ENCODE measurements at places on chromosomes 5 and 9. TPM values are rescaled to one million over a fixed set of nuclear protein-coding genes. Genes with fewer than 3 reads are reported as not detected.

DNA sequence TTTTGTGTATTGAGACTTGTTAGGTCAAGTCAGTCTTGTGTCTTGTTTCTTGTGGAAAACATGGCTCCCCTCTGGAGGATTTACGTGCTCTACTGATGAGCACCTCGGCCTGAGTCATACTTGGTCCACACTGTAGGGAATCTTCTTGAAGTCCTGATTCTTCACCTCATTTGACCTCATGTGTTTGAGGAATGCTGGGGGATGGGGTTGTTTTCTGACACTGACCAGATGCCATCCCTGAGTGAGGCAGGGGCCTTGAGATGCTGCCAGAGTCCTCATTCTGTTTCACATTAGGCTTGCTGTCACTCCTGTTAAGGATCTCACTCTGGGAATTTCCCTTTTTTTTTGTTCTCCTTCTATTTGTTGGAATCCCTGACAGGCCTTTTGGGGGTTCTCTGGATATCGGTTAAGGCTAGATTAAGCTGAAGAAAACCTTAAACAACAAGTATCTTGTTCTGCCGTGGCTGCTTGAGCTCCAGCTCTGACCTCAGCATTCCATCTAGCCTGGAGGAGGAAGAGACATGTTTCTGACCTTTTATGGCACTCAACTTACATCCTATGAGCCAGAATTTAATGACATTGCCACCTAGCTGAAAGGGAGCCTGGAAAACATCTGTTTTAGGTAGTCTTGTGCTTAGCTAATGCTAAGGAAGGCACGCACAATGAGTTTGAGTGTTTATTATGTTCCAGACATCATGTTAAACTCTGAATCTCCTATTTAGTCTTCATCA is 20.6 kb downstream of the TCOF1 start:
- DNase-seq = no peak
- H3K4me1 ChIP-seq = no peaks in the 10 kb centered on the region
- H3K4me3 ChIP-seq = no peak overlapping the region
- no peaks in the 10 kb centered on the region for H3K27me3 ChIP-seq

DNA sequence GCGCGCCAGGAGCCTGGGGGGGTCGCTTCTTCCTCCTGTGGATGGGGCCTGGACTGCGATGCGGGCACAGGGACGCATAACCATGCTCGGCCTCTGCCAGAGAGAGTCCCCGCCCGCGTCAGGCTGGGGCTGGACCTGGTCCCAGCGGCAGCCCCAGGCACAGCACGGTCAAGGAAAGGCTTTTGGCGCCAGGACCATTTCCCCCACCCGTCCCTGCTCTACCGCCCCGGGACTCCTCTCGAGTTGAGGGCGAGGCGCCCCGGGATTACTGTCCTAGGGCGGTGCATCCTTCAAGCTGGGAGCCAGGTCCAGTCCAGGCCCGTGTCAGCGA is 341 bp downstream of the MXD3 start:
- peaks cover 36% of the 10 kb centered on the region for H3K4me1 ChIP-seq
- H3K27ac ChIP-seq = peak overlapping the region; percentile 67
- no peaks in the 10 kb centered on the region for H3K27me3 ChIP-seq
- no peak for DNase-seq
- H3K4me3 ChIP-seq = no peak overlapping the region
- peaks cover 6% of the 10 kb centered on the region for H3K36me3 ChIP-seq

DNA sequence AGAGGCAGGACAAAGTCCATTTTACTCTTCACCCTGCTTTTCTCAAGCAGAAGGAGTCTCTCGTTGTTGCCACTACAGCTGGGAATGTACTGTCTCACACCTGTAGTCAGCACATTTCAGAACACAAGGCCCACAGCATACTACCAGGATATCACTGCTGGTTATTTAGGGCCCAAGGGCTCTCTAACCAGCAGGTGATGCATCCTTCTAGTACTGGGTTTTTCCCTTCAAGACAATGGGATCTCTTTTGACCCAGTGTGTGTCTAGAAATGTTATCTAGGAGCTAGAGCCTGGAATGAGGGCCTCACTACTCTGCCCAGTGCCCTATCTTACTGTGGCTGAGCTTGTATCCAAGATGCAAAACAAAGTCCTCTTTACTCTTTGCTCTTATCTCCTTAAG is 235.1 kb upstream of the PRR16 start:
- H3K27me3 ChIP-seq = no peaks in the 10 kb centered on the region
- no peak overlapping the region for H3K27ac ChIP-seq
- no peaks in the 10 kb centered on the region for H3K36me3 ChIP-seq
- no peak overlapping the region for H3K4me3 ChIP-seq
- no peaks in the 10 kb centered on the region for H3K4me1 ChIP-seq

DNA sequence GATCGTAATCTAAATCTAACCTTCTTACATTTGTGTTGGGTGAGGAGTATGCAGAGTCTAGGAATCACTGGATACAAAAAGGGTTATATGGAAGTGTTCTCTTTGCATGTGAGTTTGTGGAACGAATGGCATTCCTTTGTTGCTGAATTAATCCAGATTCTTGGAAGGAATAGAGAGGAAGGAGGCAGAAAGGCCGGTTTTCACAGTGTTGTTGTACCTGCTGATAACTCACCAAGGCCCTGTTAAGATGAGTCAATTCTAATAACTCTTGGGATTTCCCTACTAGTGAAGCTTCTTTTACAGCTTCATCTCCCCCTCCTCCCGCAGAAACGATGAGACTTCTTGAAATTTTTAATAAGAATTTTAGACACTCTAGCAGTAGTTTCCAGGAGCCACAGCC is 84.0 kb downstream of the ZSWIM6 start:
- no peak overlapping the region for H3K27ac ChIP-seq
- no peak overlapping the region for H3K4me3 ChIP-seq
- no peaks in the 10 kb centered on the region for H3K4me1 ChIP-seq
- no peak for DNase-seq

- no peaks in the 10 kb centered on the region for H3K4me1 ChIP-seq
- H3K27ac ChIP-seq = no peak overlapping the region
- no peaks in the 10 kb centered on the region for H3K36me3 ChIP-seq
- no peak for DNase-seq
Observed at GRCh38 chr5:57777174-57777581, 294.6 kb upstream of the ACTBL2 start.

DNA sequence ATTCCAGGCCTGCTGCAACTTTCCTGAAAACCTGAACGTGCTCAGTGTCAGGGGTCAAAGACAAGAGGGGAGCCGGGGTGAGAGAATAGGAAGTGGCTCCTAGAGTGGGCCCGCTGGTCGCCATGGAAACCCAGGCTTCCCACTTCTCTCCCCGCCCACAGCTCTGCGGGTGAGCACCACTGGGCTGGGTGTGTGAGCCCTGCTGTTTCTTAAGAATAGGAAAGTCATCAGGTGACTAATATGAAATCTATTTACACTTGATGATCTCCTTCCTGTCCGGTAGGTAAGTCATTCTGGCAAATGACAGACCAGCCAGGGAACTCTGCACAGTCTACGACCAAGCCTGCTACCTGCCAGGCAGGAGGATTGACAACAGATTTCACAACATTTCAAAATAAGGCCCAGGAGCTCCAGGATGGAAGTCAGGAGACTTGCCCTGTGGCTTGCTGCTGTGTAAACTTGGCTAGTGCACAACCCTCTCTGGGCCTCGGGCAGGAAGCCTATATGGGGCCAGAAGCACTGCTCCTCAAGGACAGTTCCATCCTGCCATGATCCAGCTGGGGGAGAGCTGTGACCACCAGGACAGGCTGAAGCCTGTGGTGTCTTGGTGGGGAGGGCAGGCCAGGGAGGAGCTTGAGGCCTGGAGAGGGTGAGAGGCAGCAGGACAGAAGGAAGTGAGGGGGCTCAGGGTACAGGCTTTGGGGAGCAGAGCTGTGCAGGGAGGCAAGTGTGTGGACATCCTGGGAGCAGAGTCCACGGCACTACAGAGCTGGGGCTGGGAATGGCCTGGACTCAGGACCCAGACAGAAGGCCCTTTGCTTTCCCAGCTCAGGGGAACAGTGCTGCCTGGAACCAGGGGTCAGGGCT is 60.6 kb downstream of the SHB start:
- no peak overlapping the region for H3K4me3 ChIP-seq
- no peak overlapping the region for H3K27ac ChIP-seq
- peak; percentile 29 for DNase-seq
- no peaks in the 10 kb centered on the region for H3K4me1 ChIP-seq
- no peaks in the 10 kb centered on the region for H3K27me3 ChIP-seq

The TMC1 gene
- polyA plus RNA-seq = not detected

GRCh38 chr9:121252104-121252851 is 15.7 kb upstream of the GSN start:
- H3K4me3 ChIP-seq = no peak overlapping the region
- no peaks in the 10 kb centered on the region for H3K4me1 ChIP-seq
- H3K27ac ChIP-seq = no peak overlapping the region
- no peaks in the 10 kb centered on the region for H3K36me3 ChIP-seq

DNA sequence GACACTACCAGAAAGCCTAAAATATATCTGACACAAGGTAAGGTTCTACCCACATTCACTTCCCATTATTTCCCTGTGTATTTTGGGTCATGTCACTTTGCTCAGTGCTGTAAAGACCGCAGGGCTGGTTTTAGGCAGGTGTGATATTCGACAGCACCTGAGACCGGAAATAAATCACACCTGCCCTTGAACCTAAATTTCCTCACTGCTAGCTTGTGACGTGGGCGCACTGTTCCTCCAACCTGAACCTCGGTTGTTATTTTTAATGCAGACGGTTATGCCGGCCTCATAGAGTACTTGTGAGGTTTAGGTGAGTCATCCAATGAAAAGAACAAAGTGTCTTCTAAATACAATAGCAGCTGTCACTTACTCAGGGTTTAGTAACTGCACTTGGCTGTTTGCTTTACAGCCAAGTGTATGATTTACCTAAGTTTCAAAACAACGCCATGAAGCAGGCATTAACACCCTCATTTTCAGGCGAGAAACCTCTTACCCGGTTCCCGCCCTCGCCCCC is 20.7 kb upstream of the ZNF782 start:
- peak; percentile 61 for DNase-seq
- peaks cover 22% of the 10 kb centered on the region for H3K27me3 ChIP-seq
- no peaks in the 10 kb centered on the region for H3K36me3 ChIP-seq
- peaks cover 22% of the 10 kb centered on the region for H3K4me1 ChIP-seq
- peak overlapping the region; percentile 73 for H3K4me3 ChIP-seq

DNA sequence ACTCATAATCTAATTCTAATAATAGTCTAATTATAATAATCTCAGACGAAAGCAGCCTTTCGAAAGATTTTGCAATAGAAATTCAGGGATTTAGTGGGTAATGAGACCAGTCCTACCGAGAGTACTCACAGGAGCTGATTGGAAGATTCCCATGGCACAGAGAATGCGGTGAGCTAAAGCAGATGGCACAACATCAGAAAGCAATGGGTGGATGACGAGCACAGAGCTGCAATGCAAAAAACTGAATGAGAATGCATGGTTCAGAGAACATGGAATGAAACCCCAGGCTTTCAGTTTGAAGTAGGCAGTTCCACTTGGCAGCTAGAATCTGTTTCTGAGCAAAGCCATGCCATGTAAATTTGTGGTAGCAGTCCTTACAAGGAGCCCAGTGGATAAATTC is 78.2 kb upstream of the SPINK5 start:
- no peaks in the 10 kb centered on the region for H3K27me3 ChIP-seq
- no peaks in the 10 kb centered on the region for H3K36me3 ChIP-seq
- no peak overlapping the region for H3K27ac ChIP-seq
- no peaks in the 10 kb centered on the region for H3K4me1 ChIP-seq
- no peak overlapping the region for H3K4me3 ChIP-seq

The AQP7 gene
- polyA plus RNA-seq = 0.20 TPM

- no peaks in the 10 kb centered on the region for H3K36me3 ChIP-seq
- H3K4me3 ChIP-seq = no peak overlapping the region
- H3K4me1 ChIP-seq = no peaks in the 10 kb centered on the region
- H3K27ac ChIP-seq = no peak overlapping the region
- no peak for DNase-seq
Observed at GRCh38 chr5:106587-106986, 14.6 kb downstream of the PLEKHG4B start.

The ZDHHC12 gene
- polyA plus RNA-seq = 59.8 TPM

DNA sequence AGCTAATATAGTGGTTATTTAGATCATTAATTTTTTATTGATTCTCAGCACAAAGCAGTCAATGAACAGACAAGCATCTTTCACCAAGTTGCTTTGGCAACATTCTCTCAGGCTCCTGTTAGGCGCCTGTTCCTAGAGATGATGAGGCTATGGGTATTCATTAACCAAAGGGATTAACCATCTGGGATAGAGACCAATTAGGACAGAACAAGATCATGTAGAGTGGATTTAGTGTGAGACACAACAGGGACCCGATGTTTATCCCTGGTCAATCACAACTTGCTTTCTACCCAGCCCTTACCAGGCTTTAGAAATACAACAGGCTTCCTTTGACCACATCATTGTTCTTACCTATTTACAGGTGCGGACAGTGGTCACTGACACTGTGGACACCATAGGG is 82.2 kb downstream of the PJA2 start:
- H3K27me3 ChIP-seq = no peaks in the 10 kb centered on the region
- no peaks in the 10 kb centered on the region for H3K4me1 ChIP-seq
- peaks cover 9% of the 10 kb centered on the region for H3K36me3 ChIP-seq
- no peak overlapping the region for H3K27ac ChIP-seq
- no peak for DNase-seq

DNA sequence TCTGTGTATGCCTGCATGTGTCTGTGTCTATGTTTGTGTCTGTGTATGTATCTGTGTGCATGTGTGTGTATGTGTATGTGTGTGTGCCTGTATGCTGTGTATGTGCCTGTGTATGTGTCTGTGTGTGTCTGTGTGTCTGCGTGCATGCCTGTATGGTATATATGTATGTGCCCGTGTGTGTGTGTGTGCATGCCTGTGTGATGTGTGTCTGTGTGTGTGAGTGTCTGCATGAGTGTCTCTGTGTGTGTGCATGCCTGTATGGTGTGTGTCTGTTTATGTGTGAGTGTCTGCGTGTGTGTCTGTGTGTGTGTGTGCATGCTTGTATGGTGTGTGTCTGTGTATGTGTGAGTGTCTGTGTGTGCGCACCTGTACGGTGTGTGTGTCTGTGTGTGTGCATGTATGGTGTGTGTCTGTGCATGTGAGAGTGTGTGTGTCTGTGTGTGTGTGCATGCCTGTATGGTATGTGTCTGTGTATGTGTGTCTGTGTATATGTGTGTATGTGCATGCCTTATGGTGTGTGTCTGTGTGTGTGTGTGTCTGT is 137.1 kb upstream of the IRX2 start:
- H3K4me1 ChIP-seq = no peaks in the 10 kb centered on the region
- H3K27me3 ChIP-seq = no peaks in the 10 kb centered on the region
- H3K27ac ChIP-seq = no peak overlapping the region
- no peaks in the 10 kb centered on the region for H3K36me3 ChIP-seq
- H3K4me3 ChIP-seq = no peak overlapping the region
- DNase-seq = no peak

DNA sequence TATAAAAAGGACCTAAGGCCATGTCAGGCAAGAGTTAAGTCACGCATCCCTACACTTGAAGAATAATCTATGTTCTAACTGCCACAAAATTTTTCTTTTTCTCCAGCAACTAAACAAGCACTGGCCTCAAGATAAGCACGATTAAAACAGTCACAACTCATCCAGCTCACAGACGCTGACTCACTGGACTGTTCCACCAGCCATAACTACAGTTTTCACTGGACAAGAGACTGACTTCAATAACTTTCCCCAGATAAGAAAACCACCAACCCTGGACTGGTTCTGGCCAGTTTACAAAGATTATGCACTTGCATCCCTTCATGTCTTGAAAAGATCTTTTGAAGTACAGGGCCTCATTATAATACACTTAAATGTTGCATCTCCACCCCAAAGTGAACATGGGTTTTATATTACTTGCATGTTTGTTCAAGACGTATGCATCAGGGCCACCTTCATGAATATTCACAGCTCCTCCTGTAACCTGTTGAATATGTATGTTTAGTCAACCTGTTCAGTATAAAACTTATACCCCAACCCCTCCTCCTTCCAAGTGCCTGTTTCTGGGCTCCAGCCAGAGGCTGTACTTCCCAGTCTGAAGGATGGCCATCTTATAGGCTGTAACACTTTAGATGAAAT is 129.3 kb upstream of the EPB41L4A start:
- no peaks in the 10 kb centered on the region for H3K4me1 ChIP-seq
- peaks cover 2% of the 10 kb centered on the region for H3K27me3 ChIP-seq
- no peak overlapping the region for H3K27ac ChIP-seq
- no peak overlapping the region for H3K4me3 ChIP-seq
